ENCODE measurements at places on chromosomes 12 and 14.

DNA sequence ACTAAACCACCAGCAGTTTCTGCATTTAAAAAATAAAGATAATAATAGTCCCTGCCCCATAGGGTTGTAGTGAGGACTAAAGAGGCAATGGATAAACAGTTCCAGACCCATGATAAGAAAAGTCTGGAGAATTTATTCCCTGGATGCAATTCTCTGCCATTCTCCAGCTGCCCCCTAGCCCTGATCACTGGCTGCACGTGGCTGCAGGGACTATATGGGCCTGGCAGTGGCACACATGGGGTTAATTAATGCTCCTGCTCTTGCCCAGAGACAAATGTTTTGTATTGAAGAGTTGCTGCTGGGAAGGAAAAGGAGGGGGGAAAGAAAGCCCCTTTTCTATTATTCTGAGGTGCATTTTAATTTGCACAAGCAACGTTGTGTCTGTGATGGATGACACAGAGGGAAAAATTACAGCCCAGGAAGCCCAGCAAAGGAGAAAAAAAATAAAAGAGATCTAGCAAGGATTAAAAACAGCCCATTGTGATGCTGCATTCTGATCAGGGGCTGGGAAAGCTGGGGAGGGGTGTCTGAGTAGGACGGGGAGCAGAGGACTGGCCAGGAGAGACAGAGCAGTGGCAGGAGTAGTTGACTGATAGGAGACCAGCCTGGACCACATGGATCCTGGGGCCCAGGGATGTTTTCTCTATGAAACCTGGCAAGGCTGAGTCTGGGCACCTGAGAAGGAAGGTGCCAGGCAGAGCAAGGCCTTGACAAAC, 149.3 kb downstream of the ESRRB start:
- no peak for DNase-seq

- no peak for DNase-seq
Observed at GRCh38 chr12:3790642-3791041, 37.7 kb upstream of the CRACR2A start.

GRCh38 chr12:130835011-130835410, 4.0 kb downstream of the STX2 start:
- DNase-seq, result no peak

DNA sequence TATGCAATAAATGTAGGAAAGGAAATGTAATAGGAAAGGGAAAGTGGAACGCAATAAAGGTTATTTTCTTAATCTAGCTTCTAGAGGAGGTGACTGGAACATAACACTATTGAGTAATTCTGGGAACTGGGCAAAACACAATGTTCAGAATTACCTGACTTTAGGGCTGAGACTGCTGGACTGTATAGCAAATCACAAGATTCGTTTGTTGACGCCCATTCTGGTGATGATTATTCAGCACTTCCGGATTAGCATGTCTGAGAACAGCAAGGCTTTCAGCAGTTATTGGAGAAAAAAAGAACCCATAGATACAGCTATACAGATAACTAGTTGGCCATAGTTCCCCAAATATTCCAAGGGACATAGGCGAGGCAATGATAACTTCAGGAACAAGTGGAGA, 2.3 kb upstream of the KLRD1 start:
- no peak for DNase-seq

GRCh38 chr12:25352083-25352918, 101.6 kb upstream of the KRAS start:
- no peak for DNase-seq

DNA sequence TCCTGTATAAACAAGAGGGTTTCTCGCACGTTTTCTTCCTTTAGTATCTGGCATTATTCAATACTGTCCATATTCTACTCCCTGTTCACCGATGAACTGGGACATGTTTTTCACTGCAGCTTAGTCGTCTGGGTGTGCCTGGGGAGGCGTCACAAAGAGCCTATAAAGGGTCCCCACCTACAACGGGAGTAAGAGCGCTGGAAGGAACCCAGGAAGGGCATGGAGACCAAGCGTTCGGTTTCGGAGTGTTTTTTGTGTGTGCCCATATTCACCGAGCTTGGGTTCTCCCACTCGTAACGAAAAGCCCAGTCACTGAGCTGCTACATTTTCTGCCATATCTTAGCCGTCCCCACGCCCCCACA, 592 bp upstream of the USP15 start:
- DNase-seq, result peak; percentile 53

DNA sequence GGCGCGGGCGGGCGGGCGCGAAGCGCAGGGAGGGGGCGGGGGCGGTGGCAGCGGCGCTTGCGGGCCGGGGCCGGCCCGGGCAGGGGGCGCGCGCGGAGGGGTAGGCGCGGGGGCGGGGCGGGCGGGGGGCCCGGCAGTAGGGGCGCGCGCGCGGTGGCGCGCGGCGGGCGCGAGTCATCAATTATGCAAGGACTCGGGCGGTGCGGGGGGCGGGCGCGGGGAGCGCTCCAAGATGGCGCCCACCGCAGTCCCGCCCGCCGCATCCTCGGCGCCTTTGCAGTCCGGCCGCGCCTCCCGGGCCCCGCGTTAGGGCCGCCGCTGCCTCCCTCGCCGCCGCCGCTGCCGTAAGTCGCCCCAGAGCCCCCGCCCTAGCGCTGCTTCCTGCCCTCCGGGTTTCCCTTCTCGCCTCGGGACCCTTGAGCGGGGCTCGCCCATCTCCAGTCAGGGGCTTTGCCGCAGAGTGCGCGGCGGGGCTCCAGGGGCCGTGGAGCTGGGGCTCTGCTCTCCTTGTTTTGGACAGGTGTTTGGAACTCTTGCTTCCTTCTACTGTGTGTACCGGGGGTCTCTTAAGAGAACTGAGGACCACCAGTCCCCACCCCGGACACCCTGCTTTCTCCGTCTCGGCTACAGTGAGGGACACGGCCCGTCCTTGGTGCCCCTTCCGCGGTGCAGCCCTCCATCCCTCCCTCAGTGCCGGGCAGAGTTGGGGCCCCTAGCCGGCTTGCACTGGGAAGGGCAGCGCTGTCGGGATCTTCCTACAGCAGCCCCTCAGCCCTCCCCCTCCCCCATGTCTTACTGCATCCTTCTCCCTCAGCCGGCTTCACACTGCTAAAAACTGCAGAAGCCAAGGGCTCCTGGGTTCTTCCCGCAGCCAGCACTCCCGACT, at the start of gene SCN8A:
Gene SCN8A (plus strand): TSS at position 218 of the 886 bp plus-strand sequence. CDS start 71,585 bp downstream, outside the sequence.
- peak; percentile 94 for DNase-seq

- DNase-seq, result peak; percentile 12
Observed at GRCh38 chr14:77707355-77707723, 484 bp downstream of the ALKBH1 start.

- DNase-seq, result no peak
Observed at GRCh38 chr14:103737432-103738045, 21.9 kb downstream of the ZFYVE21 start.

GRCh38 chr12:80087486-80088213, 11.7 kb upstream of the OTOGL start:
- DNase-seq, result no peak

DNA sequence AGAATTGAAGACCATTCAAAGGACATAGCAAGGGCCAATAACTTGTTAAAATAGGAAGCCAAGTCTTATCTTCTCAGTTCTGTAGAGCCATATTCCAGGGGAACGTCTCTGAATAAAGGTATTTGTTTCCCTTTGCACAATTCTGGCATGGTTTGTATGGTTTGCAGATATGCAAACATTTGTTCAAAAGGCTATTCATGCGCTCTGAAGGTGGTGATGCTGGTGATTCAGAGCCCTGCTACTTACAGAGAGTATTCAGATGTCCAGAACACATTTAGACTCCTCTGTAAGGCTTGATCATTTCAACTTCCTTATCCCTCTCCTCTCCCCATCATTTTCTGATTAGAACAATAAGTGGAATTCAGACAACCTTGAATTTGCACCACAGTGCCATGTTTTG, 35.9 kb downstream of the SLC4A8 start:
- no peak for DNase-seq

- no peak for DNase-seq
Observed at GRCh38 chr12:53254816-53255545, 13.1 kb upstream of the ESPL1 start.

DNA sequence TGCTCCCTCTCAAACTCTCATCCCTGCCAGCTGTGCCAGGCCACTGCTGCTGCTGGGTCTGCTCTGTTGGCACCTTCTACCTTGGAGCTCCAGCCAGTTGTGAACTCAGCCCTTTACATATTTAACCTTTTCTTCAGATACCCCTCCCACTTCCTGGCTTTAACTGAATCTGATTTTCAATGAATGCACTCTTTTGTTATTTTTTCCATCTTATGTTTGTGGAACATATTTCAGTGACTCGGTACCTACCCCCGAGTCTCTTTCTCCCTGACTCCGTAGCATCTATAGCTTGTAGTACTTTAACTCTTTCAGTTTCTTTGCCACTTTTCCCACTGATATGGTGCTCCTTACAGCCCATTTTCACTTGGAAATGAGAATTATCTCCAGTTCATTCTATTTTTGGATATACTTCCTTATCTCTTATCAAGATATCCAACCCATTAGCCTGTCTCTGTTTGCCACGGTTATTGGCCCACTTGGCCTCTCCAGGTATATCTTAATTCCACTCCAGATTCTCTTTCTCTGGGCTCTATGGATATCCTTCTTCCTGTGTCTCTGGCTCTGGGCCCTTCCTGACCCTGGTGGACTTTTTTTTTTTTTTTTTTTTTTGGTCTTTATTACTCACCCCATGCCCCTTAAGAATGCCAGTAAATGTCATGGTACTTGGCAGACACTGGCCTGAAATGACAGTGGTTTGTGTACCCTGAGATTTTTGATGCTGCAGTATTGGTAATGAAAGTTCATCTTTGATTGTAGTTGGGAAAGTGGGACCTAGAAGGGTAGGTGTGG, 62.7 kb downstream of the PELI2 start:
- DNase-seq, result no peak

DNA sequence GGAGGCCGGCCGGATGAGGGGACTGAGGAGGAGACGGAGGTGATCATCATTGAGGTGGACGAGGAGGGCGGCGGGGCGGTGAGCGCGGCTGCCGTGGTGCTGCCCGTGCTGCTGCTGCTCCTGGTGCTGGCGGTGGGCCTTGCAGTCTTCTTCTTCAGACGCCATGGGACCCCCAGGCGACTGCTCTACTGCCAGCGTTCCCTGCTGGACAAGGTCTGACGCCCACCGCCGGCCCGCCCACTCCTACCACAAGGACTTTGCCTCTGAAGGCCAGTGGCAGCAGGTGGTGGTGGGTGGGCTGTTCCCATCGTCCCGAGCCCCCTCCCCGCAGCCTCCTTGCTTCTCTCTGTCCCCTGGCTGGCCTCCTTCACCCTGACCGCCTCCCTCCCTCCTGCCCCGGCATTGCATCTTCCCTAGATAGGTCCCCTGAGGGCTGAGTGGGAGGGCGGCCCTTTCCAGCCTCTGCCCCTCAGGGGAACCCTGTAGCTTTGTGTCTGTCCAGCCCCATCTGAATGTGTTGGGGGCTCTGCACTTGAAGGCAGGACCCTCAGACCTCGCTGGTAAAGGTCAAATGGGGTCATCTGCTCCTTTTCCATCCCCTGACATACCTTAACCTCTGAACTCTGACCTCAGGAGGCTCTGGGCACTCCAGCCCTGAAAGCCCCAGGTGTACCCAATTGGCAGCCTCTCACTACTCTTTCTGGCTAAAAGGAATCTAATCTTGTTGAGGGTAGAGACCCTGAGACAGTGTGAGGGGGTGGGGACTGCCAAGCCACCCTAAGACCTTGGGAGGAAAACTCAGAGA, 9.6 kb downstream of the MMP14 start:
- DNase-seq, result no peak

GRCh38 chr12:30753751-30754382, 884 bp downstream of the CAPRIN2 start:
- peak; percentile 33 for DNase-seq

DNA sequence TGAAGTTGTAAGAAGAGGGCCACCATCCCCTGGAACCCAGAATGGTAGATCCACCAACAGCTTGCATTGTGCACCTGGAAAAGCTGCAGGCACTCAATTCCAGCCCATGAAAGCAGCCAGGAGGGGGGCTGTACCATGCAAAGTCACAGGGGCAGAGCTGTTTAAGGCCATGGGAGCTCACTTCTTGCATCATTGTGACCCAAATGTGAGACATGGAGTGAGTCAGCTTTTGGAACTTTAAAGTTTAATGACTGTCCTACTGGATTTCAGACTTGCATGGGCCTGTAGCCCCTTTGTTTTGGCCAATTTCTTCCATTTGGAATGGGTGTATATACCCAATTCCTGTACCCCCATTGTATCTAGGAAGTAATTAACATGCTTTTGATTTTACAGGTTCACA, 50.8 kb downstream of the SLC16A7 start:
- no peak for DNase-seq

DNA sequence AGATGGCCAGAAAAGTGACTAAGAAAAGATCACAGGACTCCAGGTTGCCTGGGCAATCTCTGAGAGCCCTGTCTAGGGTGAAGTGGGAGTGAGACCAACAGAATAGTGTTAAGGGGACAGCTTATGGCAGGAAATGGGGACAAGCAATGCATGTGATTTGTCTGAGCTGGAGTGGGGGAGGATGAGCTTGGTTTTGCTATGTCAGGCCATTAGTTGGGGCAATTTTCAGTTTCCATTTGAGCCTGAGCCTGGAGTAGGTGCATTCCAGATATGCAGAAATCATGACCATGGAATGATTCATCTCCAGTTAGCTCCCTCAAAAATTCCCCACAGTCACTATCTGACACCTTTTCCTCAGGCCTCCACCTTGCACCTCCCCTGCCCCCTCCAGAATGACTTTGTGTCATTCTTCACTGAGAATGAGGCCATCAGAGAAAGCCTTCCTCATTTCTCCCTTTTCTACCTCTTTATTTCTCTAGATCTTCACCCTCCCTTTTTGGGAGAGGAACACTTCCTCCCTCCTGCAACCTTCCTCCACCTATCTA, 150.9 kb upstream of the PLEKHG7 start:
- no peak for DNase-seq

DNA sequence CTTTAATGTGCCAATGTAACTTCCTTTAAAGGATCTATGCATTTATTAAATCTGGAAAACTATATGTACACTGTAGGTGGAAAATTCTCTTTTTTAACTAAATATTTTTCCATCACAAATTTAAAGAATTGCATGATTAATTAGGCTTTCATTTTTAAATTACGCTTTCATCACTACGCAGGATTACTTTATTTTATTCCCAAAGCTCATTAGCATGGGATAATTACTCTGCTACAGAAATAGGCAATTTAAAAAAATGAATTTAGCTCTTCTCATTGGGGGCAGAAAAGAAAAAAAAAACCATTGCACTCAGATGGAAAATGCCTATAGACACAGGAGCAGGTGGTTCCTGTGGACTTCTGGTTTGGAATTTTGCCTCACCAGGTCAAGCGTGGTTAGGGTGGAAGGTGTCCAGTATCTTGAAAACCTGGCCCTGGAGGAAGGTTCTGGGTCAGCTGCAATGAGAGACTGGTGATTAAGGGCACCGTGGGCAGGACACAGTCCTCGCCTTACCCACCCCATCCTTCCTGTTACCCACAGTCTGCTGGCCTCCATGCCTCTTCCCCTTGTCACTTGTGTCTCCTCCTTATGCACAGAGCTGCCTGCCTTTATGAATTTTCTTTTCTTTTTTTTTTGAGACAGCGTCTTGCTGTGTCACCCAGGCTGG, 17.3 kb upstream of the RIN3 start:
- no peak for DNase-seq

Measured in NCI-H2171 (cell line).